Fibroblast of lung (primary cell): ENCODE measurements at places on chromosomes 7 and 10.

DNA sequence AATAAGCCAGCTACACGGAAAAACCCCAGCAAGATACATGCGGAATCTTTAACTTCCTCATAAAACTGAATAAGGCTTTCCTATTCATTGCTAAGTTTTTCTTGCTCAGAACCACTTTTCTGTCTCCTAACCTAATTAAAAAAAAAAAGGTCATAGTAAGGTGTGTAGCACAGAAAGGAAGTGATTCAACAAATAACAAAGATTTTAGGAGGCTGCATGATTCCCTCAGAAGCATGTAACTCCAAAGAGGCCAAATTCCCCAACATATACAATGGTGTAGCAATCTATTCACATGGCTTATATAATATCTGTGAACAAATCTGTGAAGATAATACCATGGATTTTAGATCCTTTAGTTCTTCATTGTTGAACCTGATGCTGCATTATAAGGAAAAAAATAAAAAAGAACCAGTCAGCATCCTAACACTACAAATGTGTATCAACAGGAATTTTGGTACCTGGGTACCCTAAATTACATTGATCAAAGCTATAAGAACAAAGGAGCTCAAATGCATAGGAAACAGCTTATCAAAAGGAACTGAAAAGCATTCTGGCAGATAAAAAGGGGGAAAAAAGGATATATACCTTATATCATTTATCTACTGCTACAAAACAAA lies 63.8 kb downstream of the IMMP2L start:
- DNase-seq: no peak

DNA sequence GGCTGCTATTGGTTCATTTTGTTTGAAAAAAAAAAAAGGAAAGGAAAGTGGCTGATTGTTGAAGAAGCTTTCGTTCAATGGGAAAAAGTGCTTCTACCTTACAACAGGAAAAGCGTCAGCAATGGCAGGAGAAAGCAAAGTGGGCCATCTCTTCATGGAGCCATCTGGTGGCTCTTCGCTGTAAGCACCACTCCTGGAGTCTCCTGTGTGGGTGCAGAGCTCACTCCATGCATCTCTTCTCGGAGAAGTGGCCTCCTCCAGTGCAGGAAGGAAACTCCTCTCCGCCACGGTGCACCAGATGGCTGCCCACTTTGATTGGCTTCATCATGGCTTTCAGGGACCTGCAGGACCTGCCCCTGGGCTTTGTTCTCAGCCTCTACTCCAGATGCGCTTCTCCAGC lies 250.9 kb downstream of the PTEN start:
- DNase-seq: peak; percentile 32

- no peak for DNase-seq
Observed at GRCh38 chr10:62839590-62839989, 23.4 kb upstream of the EGR2 start.

- DNase-seq: peak; percentile 41
Observed at GRCh38 chr7:99997545-99998137, 17.8 kb upstream of the ZKSCAN1 start.

DNA sequence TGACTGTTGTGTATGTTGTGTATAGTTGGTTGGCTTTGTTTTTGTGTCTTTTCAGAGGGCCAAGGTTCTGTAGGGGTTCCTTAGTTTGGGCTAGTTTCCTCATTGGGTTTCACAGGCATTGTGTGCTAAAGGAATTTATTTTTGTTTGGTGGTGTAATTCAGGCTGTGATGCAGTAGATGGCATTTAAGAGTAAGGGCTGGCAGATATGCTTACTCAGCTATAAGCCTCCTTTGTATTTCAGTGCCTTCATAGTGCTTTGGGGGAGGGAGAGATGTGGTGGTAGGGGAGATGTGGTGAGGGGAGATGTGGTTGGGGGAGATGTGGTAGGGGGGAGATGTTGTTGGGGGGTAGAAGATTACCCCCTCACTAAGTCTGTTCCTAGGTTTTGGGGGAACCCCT lies 91.7 kb downstream of the SLC25A40 start:
- DNase-seq: peak; percentile 2
